ENCODE measurements at places on chromosomes 1 and 21. TPM values are rescaled to one million over a fixed set of nuclear protein-coding genes. Genes with fewer than 3 reads are reported as not detected.

DNA sequence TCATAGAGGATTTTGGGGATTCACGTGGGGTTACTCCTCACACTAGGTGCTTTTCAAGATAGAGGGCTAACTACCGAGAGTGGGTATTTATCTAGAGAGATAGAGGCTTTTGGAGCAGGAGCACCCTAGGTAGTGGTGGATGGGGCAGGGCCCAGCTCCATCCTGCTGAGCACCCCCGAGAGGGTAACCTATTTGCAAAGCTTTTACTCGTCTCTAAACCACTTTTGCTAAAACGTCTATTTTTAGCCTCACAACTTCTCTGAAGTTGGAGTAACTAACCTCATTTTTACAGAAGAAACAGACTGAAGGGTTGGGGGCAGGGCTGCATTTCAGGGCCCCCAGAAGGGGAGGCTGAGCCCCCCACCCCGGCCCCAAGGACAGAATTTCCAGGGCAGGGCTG lies 12.3 kb upstream of the PIK3CD start:
- no peak for DNase-seq
- H3K27me3 ChIP-seq, result peaks cover 4% of the 10 kb centered on the region
- no peaks in the 10 kb centered on the region for H3K4me1 ChIP-seq
- H3K27ac ChIP-seq, result no peak overlapping the region
- H3K36me3 ChIP-seq, result no peaks in the 10 kb centered on the region

The PACC1 gene
- total RNA-seq, result 16.9 TPM

- H3K27me3 ChIP-seq, result peaks cover 47% of the 10 kb centered on the region
- H3K36me3 ChIP-seq, result no peaks in the 10 kb centered on the region
- H3K4me3 ChIP-seq, result no peak overlapping the region
Observed at GRCh38 chr1:230427094-230427876, 1.2 kb upstream of the PGBD5 start.

DNA sequence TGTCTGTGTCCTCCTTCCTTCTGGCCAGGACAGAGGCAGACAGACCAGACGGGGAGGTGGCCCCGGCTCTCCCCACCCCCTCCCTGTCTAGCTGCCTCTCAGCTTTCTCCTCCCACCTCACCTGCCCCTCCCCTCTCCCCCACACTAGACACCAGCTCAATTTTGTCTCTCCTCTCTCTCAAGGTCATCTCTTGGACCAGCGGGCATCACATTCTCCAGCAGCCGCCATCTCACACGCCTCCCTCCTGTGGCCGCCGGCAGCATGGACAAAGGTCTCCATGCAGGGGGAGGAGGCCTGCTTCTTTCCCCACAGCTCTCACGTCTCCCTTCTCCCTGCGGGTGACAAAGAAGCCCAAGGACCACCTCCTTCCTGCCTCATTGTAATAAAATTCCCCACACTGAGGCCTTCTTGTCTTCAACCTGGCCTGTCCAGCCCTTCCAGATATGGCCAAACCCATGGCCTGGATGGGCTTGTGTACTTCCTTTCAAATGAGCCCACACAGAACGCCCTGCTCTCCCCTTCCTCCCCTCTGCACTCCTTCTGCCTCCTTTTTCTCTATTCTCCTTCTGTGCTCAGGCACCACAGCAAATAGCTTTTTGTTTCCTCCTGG lies 14.6 kb downstream of the OPTC start:
- no peaks in the 10 kb centered on the region for H3K36me3 ChIP-seq
- no peaks in the 10 kb centered on the region for H3K27me3 ChIP-seq
- no peak for DNase-seq

DNA sequence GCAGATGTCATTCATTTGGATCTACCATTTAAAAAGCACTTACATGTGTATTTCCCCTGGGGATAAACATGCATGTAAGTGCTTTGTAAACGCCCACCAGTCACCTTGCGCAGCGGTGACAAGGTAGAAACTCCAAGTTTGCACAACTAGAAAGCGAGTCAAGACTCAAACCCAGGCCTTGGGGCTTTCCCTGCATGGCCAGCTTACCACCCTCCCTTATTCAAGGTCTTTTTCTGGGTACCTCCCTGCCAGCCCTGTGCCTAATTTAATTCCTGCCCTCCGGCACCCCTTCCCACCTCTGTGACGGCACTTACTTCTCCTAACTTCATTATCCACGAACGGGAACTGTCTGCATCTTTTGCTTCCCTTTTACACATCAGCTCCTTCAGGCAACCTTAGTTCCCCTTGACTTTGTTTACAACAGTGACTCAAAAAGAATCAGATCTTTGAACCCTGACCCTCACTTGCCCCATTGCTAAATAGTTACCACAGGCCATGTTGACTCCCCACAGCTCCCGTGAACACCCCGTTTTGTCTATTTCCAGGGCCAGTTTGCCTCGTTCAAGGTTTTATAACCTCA lies 138.3 kb upstream of the ETS2 start:
- H3K4me1 ChIP-seq, result no peaks in the 10 kb centered on the region
- no peaks in the 10 kb centered on the region for H3K36me3 ChIP-seq
- DNase-seq, result no peak
- H3K27me3 ChIP-seq, result peaks cover 63% of the 10 kb centered on the region
- H3K27ac ChIP-seq, result no peak overlapping the region

The HCRTR1 gene
- total RNA-seq, result not detected

DNA sequence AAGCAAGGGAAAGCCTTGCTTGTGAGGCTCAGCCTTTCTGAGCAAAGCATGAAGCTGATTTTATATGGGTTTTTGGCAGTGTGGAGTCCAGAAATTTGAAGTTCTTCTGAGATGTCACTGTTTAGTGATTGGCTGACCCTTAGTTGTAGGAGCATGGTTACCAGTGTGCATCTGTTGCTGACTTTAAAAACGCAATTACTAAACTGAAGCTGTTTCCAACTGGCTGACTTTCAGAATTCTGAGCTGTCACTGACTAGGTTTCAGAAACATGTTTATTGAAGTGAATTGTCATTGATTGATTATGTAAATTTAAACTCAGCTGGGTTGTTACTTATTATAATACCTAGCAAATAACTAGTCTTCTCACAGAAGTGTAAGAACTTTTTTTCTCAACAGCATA lies 89.4 kb downstream of the PDE4B start:
- no peak overlapping the region for H3K4me3 ChIP-seq
- H3K36me3 ChIP-seq, result no peaks in the 10 kb centered on the region
- H3K4me1 ChIP-seq, result no peaks in the 10 kb centered on the region
- no peaks in the 10 kb centered on the region for H3K27me3 ChIP-seq
- H3K27ac ChIP-seq, result no peak overlapping the region

All from astrocyte (in vitro differentiated cells and primary cell).